ENCODE measurements at places on chromosomes 12 and 14.

GRCh38 chr14:86462193-86462753 lies 932.3 kb downstream of the FLRT2 start:
- DNase-seq = no peak

DNA sequence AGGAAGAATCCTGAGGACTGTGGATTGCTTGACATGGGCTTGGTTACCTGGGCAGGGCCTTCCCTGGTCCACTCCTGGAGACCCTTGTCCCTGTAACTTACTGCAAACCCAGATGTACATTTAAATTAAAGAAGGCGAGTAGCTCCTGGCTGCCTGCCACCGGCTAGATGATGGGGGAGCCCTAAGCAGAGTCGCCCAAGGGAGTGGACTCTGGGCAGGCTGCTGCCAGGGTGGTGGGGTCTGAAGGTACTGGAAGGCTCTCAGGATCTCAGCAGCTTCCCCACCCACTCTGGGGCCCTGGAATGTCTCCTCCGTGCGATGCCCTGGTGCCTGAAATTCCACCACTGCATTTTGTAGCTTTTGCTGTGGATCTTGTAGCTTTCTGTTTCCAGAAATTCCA lies 74.7 kb downstream of the FBXL14 start:
- DNase-seq = no peak

- DNase-seq = no peak
These were observed 79.2 kb downstream of the PTCSC3 start for GRCh38 chr14:36097356-36097755.

GRCh38 chr12:19988948-19989347 lies 379.4 kb upstream of the PDE3A start:
- no peak for DNase-seq

DNA sequence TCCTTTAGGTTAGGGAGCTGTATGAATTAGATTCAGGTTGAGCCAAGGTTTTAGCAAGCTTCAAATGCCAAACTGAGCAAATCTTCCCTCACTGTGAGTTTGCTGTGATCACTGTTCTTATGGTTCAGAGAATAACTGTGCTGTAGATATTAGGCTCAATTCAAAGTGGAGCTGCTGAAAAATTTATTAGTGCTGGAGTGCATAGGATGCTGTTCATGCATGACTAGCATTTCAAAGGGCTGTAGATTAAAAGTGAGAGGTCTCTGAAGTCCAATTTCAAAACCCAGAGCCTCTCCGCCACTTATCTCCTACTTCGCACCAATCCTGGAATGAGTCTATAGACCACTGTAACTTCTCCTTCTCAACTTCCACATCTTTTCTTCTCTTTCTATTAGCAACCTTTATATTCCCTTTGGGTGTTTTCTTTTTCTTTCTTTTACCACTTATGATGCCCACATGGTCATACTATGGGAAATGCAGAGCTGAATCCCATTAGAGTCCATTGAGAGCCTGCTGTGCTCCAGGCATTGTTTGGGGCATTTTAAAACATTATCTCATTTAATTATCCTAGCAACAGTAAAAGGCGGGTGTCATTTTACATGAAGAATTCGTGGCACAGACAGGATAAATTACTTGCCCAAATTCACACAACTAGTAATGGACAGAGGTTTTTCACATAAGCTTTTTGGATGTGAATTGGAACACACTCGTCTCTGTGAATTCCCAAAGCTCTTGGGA lies 77.5 kb upstream of the EEA1 start:
- no peak for DNase-seq

GRCh38 chr12:54166567-54167499 lies 22.0 kb downstream of the SMUG1 start:
- no peak for DNase-seq

DNA sequence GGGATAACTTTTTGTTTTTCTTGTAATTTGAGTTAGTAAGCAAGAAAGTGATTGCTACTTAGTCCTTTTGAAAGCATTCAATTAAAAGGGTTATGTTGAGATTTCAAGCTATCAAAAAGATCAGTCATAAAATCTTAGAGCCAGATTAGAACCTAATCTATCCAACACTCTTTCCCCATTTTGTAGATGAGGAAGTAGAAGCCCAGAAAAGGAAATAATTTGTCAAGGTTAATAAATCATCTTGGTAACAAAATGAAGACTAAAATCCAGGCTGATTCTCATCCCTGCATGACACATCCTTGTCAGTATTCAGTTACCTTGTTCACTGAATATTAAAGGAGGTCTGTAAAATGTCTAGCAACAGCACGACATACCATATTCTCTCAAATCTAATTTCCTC lies 26.5 kb downstream of the PPP1R13B start:
- DNase-seq = no peak

DNA sequence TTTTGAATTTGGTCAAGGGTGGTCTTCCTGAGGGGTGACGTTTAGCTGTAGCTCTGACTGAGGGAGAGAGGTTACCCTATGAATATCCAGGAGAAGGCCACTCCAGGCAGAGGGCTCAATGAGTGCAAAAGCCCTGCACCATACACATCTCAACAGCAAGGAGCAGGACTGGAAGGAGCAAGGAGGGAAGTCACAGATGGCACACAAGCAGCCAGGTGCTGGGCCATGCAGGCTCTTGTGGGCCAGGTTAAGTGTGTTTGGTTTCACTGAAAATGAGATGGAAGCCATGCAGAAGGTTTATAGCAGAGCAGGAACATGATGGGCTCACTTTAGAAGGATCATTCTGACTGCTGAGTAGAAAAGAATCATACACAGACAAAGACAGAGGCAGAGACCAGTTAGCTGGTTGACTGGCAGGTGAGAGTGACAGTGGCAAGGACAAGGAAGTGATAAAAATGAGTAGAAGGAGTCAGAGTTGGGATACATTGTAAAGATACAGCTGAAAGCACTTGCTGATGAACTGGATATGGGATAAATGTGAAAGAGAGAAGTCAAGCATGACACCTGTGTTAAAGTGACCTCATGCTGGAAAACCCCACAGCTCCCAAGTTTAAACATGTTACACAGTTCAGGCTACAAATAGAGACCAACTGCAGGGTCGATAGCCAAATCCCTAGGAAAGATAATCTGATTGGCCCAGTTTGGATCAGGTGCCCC lies 81.2 kb downstream of the PRKD1 start:
- no peak for DNase-seq

DNA sequence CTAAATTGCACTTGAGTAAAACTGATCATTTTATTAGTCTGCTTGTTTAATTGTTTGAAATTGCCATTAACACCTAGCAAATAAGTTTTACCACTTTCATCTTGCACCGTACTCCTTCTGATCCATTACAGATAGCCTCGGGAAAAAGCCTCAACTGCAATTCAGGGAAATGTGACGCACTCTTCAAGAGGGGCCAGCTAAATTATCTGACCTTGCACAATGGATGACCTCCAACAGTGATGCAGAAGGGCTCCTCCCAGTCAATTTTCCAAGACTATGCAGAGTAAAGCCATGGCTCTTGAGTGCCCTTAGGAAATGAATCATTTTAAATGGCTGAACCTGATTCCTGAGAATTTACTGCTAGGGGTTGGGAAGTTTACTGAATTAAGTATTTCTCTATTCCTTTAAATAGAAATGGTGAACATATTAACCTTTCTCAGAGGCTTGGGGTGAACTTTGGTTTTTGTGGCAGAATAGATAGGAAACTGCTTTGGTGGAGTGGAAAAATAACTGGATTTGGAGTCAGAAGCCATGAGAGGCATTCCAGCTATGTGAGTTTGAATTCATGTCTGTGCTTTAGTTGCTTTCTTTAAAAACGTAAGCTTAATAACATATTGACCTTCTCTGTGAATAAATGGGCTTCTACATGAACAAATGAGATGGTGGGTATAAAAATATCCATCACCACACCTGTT lies 64.8 kb upstream of the OVCH1 start:
- no peak for DNase-seq

All from activated CD4-positive, CD25-positive, alpha-beta regulatory T cell (primary cell).